Chondrocyte (in vitro differentiated cells): ENCODE measurements at places on chromosomes 5 and 9. TPM values are rescaled to one million over a fixed set of nuclear protein-coding genes. Genes with fewer than 3 reads are reported as not detected.

- no peak overlapping the region for H3K27ac ChIP-seq
- no peaks in the 10 kb centered on the region for H3K36me3 ChIP-seq
- peaks cover 9% of the 10 kb centered on the region for H3K27me3 ChIP-seq
- DNase-seq: peak; percentile 20
Measured at GRCh38 chr9:88322906-88323566, 65.2 kb upstream of the SPIN1 start.

The FREM1 gene
- total RNA-seq: 1.7 to 3.6 TPM (median 2.2 TPM) in 3 replicates

GRCh38 chr9:114811966-114812636 is 6.3 kb upstream of the TNFSF15 start:
- H3K4me1 ChIP-seq: peaks cover 4% of the 10 kb centered on the region
- H3K36me3 ChIP-seq: no peaks in the 10 kb centered on the region
- no peaks in the 10 kb centered on the region for H3K27me3 ChIP-seq
- H3K4me3 ChIP-seq: no peak overlapping the region
- no peak for DNase-seq

The SPINK7 gene
- not detected in 3 replicates for total RNA-seq

The ENHO gene
- total RNA-seq: 0.97 to 1.6 TPM (median 1.3 TPM) in 3 replicates

- no peak overlapping the region for H3K27ac ChIP-seq
- no peaks in the 10 kb centered on the region for H3K36me3 ChIP-seq
Measured at GRCh38 chr5:72596956-72597355, 89.7 kb upstream of the ZNF366 start.

DNA sequence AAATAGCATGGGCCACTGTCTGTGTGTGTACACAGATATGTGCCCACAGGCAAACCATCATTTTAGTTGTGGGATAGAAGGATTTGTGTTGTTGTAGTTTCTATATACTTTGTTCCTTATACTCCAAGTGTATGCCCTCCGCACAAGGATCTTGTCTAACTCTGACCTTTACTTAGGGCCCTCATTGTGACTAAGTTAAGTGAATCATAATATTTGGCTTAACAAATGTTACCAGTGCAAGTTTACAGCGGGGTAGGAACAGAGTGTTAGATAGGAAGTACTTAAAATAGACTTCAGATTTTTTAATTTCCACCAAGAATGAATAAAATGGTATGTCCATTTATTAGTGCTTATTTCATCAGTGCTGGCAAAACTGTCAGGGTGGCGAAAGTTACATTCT is 29.5 kb upstream of the CYFIP2 start:
- no peak overlapping the region for H3K27ac ChIP-seq
- H3K4me3 ChIP-seq: no peak overlapping the region
- no peaks in the 10 kb centered on the region for H3K36me3 ChIP-seq
- DNase-seq: no peak

GRCh38 chr5:109281136-109281690 is 128.6 kb downstream of the PJA2 start:
- peaks cover 9% of the 10 kb centered on the region for H3K36me3 ChIP-seq
- no peaks in the 10 kb centered on the region for H3K27me3 ChIP-seq
- H3K4me3 ChIP-seq: no peak overlapping the region
- no peak overlapping the region for H3K27ac ChIP-seq
- no peak for DNase-seq

GRCh38 chr9:212297-212696 is 2.4 kb upstream of the DOCK8 start:
- H3K27me3 ChIP-seq: peaks cover 48% of the 10 kb centered on the region
- H3K4me3 ChIP-seq: no peak overlapping the region
- no peak overlapping the region for H3K27ac ChIP-seq
- no peaks in the 10 kb centered on the region for H3K4me1 ChIP-seq

GRCh38 chr9:90803860-90804593 is 2.4 kb downstream of the SYK start:
- H3K27ac ChIP-seq: no peak overlapping the region
- H3K4me1 ChIP-seq: peaks cover 6% of the 10 kb centered on the region
- H3K4me3 ChIP-seq: no peak overlapping the region

- peaks cover 30% of the 10 kb centered on the region for H3K4me1 ChIP-seq
- H3K36me3 ChIP-seq: no peaks in the 10 kb centered on the region
- DNase-seq: no peak
- H3K27ac ChIP-seq: no peak overlapping the region
Measured at GRCh38 chr9:119959846-119960545, 590.8 kb upstream of the BRINP1 start.

GRCh38 chr5:141585594-141585993 is 33.2 kb downstream of the DIAPH1 start:
- no peaks in the 10 kb centered on the region for H3K4me1 ChIP-seq
- peaks cover 27% of the 10 kb centered on the region for H3K36me3 ChIP-seq
- no peaks in the 10 kb centered on the region for H3K27me3 ChIP-seq
- no peak for DNase-seq
- H3K4me3 ChIP-seq: no peak overlapping the region
- no peak overlapping the region for H3K27ac ChIP-seq

DNA sequence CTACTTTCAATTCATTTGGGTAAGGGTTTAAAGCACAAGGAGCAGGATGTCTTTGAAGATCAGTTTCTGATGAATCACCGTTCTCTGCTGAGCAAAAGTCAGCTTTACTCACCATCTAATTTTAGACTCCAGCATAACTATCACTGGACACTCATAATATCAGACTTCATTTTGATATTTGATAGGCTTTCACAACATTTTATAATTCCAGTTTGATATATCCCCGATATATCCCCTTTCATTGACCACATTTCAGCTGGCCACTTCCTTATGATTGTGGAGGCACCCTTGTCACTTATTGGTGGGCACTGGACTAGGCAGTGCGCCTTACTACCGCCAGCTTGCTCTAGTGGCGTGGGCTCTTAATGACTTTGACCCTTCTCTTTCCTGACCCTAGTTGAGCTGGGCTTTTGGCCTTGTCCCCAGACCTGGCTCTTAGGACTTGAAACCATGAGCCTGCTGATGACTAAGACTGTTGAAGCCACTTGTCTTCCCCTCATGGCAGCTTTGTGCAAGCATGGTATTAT is 46.8 kb downstream of the CYSTM1 start:
- peak overlapping the region; percentile 24 for H3K4me3 ChIP-seq
- DNase-seq: no peak

DNA sequence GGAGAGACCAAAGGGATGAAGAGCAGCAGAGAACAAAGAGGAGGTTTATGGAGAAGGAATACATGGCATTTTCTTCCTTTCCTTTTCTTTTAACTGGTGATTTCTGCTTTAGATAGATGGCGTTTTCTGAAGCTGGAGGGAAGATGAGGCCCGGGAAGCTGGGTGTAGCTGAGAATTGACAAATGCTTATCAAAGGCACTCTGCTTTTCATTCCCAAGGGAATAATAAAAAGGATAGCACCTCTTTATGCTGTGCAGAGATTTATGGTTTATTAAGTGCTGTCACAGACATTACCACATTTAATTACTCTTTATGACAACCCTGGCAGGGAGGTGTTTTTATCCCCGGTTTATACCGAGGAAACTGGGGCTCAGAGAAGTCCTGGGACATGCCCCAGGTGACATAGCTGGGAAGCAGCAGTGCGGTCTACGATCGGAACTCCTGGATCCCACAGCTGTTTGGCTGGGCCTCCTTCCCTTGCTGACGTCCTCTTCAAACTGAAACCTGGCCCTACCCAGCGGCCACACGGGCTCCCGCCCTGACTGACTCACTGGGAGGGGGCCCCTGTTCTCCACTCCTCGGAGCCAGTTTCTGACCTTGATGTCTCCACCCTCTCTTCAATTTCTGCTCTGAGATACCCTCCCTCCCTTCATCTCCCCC is 8.2 kb upstream of the EPB41L4B start:
- no peak for DNase-seq
- no peak overlapping the region for H3K4me3 ChIP-seq
- H3K27me3 ChIP-seq: no peaks in the 10 kb centered on the region
- peak overlapping the region; percentile 58 for H3K27ac ChIP-seq
- H3K36me3 ChIP-seq: no peaks in the 10 kb centered on the region
- H3K4me1 ChIP-seq: peaks cover 30% of the 10 kb centered on the region

The UNC13B gene
- total RNA-seq: 29.8 to 32.8 TPM (median 31.8 TPM) in 3 replicates

- H3K36me3 ChIP-seq: no peaks in the 10 kb centered on the region
- peaks cover 18% of the 10 kb centered on the region for H3K4me1 ChIP-seq
- H3K27me3 ChIP-seq: no peaks in the 10 kb centered on the region
Measured at GRCh38 chr5:129973716-129974426, 69.6 kb downstream of the CHSY3 start.

The ECSCR gene
- 0.62 TPM in 1 of 3 replicates, not detected in the others for total RNA-seq

DNA sequence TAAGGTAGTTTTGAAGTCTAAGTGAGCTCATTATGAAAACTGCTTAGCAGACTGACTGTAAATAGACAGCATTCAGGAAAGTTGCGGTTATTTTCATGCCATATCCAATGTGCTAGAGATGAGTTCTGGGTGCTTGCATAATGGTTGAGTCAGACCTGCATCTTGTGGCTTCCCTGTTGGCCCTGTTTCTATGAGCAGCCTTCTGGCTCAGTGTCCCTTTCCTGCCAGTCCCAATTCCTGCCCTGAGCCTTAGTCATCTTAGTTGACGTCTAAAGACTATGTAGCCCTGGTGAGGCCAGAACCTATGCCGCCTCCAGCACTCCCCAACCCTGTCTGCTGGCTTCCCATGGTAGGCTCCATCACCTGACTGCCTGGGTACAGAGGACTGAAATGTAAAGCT is 76.3 kb upstream of the TNFSF8 start:
- H3K27ac ChIP-seq: no peak overlapping the region
- H3K4me3 ChIP-seq: no peak overlapping the region
- no peaks in the 10 kb centered on the region for H3K27me3 ChIP-seq
- no peaks in the 10 kb centered on the region for H3K36me3 ChIP-seq
- no peak for DNase-seq

DNA sequence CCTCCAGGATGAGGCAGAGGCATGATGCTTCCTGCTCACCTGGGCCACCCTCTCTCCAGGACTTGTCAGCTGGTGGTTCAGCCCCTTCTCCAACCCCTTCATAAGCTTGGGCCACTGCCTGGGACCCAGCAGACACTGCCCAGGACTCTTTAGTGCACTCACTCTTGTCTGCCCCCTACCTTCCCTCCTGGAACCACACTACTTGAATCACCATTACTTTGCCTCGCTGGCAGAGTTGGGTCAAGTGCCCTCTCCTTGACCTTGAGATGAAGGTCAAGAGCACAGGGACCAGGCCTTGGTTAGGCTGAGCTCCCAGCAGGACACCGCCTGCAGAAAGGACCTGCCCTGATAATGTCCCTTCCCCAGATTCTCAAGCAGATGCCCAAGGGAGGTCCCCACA is 8.5 kb upstream of the ENDOG start:
- H3K4me1 ChIP-seq: no peaks in the 10 kb centered on the region
- H3K27ac ChIP-seq: no peak overlapping the region
- peaks cover 13% of the 10 kb centered on the region for H3K36me3 ChIP-seq
- DNase-seq: no peak
- H3K27me3 ChIP-seq: no peaks in the 10 kb centered on the region

The NMUR2 gene
- not detected in 3 replicates for total RNA-seq

DNA sequence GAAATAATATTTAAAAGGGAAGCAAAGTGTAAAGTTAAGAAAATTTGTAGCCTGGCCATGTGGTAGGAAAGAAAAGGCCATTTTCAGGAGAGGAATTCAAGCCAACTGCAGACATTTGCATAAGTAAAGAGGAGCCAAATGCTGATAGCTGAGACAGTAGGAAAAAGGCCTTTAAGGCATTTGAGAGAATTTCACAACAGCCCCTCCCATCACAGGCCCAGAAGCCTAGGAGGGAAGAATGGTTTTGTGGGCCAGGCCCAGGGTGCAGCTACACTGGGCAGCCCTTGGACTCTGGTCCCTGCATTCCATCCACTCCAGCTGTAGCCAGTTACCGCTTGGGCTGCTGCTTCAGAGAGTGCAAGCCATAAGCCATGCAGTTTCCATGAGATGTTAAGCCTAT is 1556.8 kb downstream of the EFNA5 start:
- H3K36me3 ChIP-seq: peaks cover 4% of the 10 kb centered on the region
- H3K27me3 ChIP-seq: no peaks in the 10 kb centered on the region
- no peak for DNase-seq
- no peak overlapping the region for H3K4me3 ChIP-seq

The MPDZ gene
- total RNA-seq: 42.5 to 60.4 TPM (median 46.9 TPM) in 3 replicates

DNA sequence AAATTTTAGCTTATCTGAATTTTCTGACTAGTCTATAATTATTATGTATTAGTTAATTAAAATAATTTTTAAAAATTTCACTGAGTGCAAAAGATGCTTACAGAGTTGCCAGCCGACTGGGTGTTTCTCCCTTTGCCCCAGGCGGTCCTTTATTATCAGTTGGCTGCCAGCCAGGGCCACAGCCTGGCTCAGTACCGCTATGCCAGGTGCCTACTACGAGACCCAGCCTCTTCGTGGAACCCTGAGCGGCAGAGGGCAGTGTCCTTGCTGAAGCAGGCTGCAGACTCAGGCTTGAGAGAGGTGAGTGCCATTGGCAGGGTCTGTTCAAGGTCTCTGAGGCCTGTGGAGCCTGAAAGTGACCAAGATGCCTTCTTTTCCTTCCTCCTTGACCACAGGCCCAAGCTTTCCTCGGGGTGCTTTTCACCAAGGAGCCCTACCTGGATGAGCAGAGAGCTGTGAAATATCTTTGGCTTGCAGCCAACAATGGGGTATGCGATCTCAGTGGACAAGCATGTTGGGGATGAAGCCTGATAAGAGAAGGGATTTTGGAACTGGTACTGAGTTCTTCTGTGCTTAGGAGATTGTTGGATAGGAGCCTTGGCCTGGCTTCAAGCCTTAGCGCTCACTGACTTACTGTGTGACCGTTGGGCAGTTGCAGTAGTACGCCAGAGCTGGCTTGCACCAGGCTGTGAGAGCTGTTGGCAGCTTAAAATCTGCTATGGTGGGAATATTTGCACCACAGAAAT is 10.6 kb downstream of the DELE1 start:
- H3K27me3 ChIP-seq: no peaks in the 10 kb centered on the region
- H3K4me3 ChIP-seq: no peak overlapping the region
- H3K27ac ChIP-seq: no peak overlapping the region
- no peaks in the 10 kb centered on the region for H3K4me1 ChIP-seq
- no peak for DNase-seq
- H3K36me3 ChIP-seq: peaks cover 23% of the 10 kb centered on the region

The SLC25A51 gene
- 50.1 to 52.5 TPM (median 50.5 TPM) in 3 replicates for total RNA-seq

The TMOD1 gene
- total RNA-seq: 0.17 to 1.3 TPM (median 1.3 TPM) in 3 replicates

GRCh38 chr9:105259731-105260612 is 15.5 kb downstream of the SLC44A1 start:
- no peak overlapping the region for H3K4me3 ChIP-seq
- no peak for DNase-seq
- no peaks in the 10 kb centered on the region for H3K27me3 ChIP-seq
- peak overlapping the region; percentile 28 for H3K27ac ChIP-seq

The CXXC5 gene
- 144 to 193 TPM (median 145 TPM) in 3 replicates for total RNA-seq

DNA sequence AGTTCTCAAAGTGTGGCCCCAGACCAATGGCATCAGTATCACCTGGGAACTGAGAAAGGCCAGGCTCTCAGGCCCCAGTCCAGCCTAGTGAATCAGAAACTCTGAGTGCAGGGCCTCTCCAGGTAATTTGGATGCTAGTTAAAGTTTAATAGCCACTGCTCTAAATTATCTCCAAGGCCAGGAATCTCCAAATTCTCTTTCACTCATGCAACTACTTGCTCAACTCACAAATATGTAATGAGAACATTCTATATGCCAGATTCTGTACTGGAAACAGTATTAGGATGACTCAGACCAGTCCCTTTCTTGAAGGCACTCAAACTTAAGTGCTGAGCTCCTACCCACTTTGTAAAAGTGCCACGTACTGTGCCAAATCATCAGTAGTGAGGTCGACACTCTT is 84.6 kb downstream of the PAPPA start:
- DNase-seq: no peak
- H3K27me3 ChIP-seq: no peaks in the 10 kb centered on the region
- peaks cover 33% of the 10 kb centered on the region for H3K36me3 ChIP-seq
